ENCODE measurements at places on chromosomes 5 and 9.

GRCh38 chr9:35603506-35603985, 1.5 kb upstream of the TESK1 start:
- peak; percentile 27 for DNase-seq

DNA sequence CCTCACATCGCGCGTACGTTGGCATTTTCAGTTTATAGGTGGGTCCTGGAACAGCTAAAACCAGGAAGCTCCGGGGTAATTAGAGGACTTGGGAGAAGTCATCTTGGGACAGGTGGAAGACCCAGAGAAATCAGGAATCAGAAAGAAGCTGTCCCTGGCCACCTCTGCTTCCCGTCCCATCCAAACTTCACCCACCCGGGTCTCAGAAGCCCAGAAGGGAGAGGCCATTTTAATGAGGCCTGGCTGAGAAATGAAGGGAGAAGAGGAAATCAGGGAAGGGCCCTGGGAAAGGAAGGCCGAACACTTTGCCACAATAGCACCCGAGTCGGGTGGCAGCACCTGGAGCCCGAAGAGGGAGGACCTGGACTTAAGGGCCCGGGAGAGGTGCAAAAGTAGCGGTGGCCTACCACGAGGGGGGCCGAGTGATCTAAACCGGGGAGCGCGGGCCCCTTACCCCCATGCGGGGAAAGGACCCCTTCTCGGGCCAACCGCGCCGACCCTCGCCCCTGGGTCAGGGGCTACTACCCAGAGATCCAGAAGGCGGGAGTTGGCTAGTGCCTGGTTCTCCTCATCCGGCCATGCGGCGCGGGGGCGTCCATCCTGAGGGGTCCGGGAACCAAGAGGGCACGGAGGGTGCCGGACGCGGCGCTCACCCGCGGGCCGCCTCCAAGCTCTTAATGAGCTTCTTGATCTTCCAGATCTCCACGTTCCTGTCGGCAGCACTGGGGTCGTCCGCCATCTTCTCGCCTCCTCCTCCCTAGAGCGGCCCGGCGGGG, 668 bp downstream of the ETF1 start:
- no peak for DNase-seq

DNA sequence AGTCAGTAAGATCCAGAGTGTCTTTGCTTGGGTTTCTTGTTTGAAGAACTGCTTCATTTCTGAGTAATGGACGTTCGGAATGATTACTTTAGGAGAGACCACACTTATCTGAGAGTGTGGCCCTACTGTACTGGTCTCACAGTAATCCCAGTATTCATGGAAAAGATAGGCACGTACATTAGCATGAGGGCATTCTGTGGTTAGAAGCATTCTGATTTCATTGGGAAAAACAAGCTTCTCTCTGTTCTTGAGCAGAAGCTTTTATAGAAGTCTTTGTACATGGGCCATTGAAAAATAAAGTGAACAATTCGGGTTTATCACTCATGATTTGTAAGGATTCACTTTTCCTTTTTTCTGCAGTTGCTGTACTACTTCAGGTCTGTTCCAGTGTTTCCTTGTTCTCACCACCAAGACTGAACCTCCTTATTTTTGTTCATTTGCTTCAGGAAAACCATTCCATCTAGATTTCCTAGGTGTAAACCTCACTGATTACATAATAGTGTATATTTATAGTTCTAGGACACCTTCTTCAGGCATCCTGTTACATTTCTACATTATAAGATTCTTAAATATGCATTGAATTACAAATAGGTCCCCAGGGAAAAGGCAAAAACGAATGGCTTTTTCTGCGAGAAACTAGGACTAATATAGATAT, 10.1 kb downstream of the TGFBR1 start:
- no peak for DNase-seq

GRCh38 chr5:112077180-112077579, 320.2 kb upstream of the NREP start:
- DNase-seq = no peak

DNA sequence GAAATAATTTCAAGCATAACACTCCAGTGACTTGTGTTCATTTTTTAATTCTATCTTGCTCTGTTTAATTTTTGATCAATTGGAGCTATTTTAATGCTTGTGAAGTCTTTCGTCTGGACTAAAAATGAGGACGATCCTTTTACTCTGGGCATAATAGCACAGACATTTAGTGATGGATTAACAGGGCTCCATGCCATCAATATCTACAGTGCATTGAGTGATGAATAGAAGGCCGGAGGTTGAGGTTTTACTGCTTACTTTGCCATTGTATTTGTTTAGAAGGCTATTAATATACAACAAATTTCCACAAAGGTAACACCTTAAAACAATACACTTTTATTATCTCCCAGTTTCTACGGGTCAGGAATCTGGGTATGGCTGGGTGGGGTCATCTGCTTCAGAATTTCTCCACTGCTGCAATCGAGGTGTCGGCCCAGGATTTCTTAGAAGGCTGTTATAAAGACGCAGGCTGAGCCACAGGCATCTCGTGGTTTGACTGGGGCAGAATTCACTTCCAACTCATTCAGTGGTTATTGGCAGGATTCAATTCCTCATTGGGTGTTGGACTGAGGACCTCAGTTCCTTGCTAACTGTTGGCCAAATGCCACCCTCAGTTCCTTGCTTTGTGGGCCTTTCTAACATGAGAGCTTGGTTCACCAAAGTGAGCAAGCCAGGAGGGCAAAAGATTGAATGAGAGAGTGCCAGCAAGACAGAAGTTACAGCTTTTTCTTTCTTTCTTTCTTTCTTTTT, 265.4 kb upstream of the VLDLR start:
- DNase-seq = no peak

DNA sequence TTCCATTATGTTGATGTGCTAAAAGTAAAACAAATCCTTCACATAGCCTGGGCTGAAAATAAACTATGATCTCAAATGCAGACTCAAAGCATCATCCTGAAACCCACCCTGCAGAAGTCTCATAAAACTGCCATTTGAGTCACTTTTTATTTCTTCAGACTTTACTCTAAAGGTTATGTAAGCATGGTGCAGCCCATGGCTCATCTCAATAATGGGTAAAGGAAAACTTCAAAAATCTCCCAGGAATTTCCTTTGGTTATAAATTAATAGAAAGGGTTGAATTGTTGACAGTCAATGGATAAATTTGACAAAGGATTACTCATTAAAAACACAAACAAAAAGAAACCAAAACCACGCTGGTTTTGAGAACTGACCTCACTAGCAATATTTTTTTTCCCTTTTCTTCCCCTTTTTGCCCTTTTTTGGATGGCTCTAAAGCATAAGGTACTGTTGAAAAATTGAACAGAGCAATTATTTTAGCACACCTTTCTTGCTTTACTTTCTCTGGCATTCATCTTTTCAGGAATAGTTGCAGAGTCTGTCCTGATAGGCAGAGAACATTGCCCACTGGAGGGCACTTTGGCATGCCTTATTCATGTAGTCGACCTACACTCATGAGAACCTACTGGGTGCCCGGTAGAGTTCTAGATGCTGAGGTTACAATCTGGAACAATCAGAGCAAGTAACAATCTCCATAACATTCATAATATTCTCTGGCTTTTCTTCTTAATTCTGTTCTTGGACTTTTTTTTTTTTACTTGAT, 191.4 kb downstream of the TMEM167A start:
- DNase-seq = no peak

DNA sequence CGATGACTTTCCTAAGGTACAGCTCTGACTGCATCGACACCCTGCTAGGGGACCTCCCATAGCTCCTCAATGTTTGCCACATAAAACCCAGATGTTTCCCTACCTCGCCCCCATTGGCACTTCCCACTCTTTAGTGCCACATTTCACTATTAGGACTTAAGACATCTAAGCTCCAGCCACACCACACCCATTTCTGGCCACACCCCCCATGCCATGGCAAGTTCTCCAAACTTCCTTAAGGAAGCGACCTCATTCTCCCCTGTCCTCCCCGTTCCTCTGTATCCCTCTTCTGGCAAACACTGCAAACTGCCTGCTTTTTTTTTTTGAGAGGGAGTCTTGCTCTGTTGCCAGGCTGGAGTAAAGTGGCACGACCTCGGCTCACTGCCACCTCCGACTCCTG, 62.9 kb downstream of the USP20 start:
- DNase-seq = no peak

- DNase-seq = no peak
Measured at GRCh38 chr5:72271702-72272101, 48.3 kb downstream of the MRPS27 start.

DNA sequence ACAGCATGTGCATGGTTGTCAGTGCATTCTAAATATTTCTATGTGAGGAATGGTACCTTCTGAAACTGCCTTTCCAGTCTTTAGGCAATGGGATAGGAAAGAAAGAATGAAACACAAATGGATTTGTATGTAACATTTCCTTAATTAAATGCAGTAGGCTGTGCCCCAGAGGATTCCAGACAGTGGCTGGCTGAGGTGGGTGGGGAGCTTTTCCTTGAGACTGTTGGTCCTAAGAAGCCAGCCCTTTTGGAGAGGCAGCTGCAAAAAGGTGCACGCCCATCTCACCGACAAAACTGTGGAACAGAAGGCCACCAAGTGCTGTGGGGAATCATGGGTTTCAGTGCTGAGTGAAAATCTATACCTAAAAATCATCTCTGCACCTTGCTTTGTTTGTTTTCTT, 6.8 kb upstream of the CKMT2 start:
- DNase-seq = no peak

DNA sequence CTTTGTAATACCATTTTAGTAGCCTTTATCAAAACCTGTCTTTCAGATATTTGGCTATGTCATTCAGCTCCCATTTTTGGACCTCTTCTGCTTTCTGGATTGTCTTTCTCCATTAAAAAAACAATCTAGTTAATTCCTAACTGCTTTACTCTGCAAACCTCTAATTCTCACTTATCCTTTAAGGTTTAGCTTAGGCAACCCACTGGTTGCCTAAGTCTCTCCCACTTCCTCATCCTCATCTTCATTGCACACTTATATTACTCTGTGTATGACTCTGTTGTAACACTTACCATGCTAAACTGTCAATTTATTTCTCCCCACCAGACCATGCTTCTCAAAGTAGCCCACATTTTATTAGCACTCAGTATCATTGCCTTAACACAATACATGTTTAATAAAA, 205.0 kb upstream of the DMRTA1 start:
- no peak for DNase-seq

- DNase-seq = peak; percentile 35
Measured at GRCh38 chr5:40480392-40480791, 199.3 kb upstream of the PTGER4 start.

DNA sequence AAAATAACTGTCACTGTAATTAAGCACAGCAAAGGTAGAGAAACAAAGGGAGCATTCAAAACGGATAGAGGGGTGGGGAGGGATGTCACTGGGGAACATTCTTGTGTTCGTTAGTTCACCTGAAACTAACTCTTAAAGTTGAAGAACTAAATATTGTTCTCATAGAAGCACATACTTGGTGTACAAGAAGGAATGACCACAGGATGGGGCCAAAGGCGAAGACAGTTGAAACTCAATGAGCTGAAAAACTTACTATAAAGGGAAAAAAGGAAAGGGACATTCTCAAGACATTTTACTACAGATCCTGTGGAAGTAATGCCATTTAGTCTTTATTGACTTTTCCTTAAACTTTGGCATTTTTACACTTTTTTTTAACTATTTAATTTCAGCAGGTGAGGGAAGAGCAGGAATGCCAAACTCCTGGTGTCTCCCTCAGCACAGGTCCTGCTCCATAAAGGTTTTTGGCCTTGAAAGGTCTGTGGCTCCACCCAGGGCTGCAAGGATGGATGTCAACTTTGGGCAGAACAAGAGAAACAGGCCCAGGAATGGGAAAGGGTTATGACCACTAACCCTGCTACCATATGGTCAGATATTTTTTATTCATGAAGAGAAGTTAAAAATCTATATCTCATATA, 197.6 kb upstream of the RASA1 start:
- DNase-seq = no peak

DNA sequence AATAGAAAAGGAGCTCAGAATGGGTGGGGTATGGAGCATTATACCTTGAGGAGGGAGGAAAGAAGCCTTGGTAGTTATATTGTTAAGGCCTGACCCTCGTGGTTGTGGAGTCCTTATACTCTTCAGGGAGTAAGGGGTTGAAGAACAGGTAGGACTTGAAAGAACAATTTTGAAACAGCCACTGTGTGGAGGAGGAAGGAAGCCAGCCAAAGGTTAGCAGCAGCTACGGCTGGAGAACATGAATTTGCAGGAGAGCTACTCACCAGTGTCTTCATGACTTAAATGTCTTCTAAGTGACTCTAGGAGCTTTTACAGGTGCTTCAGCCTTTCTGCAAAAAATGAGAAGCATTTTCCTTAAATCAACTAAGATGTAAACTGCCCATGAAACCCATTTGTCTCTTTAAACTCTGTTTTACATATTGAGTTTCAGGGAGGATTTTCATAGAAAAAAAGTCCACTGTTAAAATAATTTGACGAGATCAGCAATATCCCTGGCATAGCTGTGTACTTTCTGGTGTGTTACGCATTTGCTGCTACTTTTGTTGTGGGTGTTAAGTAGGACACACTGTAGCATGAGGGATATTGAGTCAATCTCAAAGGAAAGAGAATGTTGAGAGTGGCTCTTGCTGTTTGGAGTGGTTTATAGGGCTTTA, 110.6 kb upstream of the ELL2 start:
- DNase-seq = no peak

DNA sequence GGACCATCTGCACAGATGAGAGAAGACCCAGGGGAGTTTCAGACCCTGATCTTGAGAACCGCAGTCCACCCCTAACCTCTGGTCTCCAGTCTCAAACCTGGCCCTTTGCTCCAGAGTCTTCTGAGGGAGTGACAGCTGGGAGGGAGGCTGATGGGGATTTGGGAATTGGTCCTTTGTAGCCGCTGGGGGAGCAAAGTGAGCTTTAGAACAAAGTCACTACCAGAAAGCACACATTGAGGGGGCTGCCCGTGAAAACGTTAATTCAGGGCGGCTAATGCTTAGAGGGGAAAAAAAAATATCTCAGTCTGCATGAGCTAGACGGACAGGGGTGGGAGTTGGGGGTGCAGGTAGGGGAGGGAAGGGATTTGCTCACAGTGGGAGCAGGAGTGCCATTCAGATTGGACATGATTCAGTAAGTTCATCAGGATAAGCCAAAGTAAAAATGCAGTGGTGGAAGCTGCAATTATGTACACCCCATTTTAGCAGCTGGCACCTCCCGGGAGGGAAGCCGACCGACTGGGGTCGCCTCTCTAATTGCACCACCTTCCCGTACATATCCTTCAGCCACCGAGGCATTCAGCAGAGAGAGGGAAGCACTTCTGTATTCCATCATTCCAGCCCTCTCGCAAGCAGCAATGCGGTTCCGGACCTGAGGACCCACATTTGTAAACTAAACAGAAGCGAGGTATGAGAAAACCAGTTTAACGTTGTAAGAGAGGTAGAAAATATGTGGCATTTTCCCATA, 123.4 kb upstream of the RETREG1 start:
- DNase-seq = no peak

DNA sequence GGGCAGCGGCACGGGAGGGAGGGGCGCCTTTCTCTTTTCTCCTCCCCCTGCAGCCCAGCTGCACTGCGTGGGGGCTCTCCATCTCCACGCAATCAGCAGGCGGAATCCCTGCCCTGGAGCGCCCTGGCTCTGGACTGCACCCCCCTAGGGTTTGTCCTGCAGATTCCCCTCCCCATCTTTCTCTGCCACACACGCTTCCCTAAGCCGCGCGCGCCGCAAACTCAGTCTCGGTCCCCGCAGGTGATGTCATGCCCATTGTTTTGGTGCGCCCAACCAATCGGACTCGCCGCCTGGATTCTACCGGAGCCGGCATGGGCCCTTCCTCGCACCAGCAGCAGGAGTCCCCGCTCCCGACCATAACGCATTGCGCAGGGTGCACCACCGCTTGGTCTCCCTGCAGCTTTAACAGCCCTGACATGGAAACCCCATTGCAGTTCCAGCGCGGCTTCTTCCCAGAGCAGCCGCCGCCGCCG, at the start of gene KCNN2:
Gene KCNN2 (plus strand): TSS at position 347 of the 473 bp plus-strand sequence. CDS start 70 bp downstream, at position 417.
- DNase-seq = no peak

GRCh38 chr9:115373000-115373709, 255.2 kb upstream of the TNC start:
- DNase-seq = no peak

- DNase-seq = no peak
Measured at GRCh38 chr9:38680837-38681445, 39.0 kb downstream of the FAM240B start.
